SJSA1 (cell line): ENCODE measurements at places on chromosomes 1 and 21.

- no peak for DNase-seq
These were observed 6.7 kb downstream of the AZIN2 start for GRCh38 chr1:33087677-33088076.

GRCh38 chr1:57036641-57037579 lies 71.1 kb upstream of the C8B start:
- no peak for DNase-seq

- no peak for DNase-seq
These were observed 8.3 kb downstream of the FOXO6 start for GRCh38 chr1:41369531-41369930.

DNA sequence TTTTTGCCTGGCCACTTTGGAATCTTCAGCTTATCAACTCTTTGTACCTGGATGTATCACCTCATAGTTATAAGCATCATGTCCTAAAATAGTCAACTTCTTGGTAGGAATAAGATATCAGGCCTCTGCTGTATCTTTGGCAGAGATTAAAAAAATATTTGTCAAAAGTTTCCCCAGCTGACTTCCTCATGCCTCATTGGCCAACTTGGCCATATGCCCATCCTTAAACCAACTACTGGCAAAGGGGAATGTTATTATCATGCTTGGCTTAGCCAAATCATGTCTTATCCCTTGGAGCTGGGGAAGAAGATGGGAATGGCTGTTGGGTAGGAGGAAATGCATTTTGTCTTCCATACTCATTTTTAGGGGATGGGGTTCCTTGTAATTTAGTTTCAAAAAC lies 23.4 kb downstream of the NFASC start:
- no peak for DNase-seq

GRCh38 chr1:173038875-173039554 lies 11.7 kb downstream of the TNFSF18 start:
- no peak for DNase-seq

DNA sequence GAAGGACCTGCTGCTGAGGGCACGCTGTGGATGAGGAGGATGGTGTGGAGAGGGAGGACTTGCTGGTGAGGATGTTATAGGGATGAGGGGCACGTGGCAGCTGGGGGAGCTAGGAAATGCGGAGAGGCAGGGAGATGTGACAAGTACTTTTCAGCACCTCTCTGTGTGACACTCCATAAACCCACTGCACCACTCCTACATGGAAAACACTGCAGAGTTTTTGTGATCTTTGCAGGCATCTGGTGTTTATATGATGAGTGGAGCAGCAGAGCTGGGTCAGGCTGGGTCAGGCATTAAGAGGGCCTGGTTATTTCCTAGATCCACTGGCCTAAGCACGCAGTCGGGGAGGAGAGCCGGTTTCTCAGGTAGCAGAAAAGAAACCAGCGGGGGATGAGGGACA lies 167.3 kb upstream of the COA6 start:
- no peak for DNase-seq

DNA sequence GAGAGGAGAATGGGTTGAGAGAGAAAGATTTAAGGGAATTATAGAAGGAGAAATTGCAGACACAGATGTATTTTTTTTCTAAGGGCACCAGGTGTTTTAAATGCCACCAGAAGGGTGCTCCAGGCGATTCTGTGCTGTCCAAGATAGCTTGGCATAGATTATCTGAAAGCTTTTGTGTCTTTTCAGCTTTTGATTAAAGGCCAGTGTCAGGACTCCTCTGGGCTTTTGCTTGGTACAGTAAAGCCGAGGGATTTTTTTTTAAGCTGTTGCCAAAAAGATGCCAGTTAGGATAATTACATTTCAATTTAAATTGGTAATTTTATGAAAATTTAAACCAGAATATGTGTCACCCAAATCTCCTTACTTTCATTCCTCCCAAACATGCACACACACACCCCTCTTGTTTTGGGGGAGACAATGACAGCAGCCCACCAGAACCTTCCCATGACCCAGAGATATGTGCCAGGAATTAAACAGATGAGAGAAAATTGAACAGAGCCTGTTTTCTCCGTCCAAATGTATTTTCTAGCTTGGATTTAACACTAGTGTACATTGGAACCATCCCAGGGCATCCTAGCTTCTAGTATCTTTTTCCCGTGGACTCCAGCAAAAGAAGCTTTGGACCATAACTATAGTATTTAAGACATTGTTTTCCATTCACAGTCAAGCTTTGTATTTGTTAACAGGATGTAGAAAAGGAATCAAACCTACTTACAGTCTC lies 670.7 kb upstream of the CXADR start:
- no peak for DNase-seq

DNA sequence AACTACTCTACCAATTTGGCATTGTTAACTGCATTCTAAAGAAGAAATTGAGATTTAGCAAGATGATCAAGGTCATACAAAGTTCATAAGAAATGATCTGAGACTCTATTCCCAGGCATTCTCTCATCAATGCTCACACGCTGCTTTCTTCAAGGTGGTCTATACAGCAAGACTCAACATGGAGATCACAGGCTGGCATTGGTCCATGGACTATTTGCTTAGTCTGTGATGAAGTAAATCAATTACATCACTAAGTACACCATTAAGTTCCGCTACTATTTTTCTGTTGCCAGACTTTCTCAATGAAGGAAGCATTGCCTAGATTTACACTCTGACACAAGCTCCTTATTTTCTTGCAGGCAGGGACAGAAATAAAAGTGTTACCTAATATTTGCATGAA lies 51.9 kb upstream of the CYP2J2 start:
- no peak for DNase-seq

DNA sequence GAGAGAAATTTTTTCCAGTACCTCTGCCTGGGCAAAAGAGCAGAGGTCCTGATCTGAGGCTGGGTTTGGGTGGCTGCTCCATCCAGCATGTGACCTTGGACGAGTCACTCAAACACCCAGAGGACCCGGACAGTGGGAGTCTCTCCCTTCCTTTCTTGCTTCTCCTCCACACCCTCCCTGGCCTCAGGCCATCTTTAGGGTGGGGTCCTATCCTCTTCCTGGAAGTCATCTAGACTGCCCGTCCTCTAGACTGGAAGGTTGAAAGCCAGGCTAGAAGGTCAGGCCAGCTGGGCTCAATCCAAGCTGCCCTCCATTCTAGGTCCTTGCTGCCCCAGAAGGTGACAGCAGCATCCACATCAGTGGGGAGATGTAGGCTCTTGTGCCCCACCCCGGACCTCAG lies 599.5 kb downstream of the MATN1 start:
- DNase-seq, result no peak

GRCh38 chr1:33055210-33056008 lies 18.7 kb upstream of the AK2 start:
- peak; percentile 68 for DNase-seq

DNA sequence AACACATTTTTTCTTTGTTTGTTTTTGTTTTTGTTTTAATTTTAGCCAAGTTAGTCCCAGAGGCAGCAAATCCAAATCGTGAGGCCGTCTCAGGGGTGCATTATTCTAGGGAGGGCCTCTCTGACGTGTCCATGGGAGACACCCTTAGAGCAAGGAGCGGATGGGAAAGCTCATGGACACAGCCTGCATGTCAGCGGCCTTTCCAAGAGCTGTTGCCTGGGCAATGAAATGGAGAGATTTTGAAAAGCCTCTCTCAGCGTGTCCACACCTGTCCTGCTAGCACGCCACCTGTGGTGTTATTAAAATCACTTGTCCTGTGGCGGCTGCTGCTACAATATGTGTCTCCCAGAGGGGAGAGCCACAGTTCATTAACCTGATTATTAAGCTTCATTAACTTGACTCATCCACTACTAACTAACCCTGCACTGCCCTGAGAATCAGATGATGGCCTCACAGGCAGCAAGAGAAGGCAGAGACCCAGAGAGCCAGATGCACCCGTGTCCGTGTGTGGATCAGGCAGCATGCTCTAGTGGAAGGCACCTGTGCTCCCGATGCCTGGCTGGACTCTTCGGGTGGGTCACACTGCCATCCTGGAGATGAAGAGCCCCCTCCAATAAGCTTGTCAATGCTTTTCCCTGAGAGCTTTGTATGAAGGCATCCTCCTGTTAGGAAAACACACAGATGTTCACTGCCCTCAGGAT lies 133.3 kb downstream of the PGBD5 start:
- no peak for DNase-seq

- DNase-seq, result no peak
These were observed 9.9 kb upstream of the F3 start for GRCh38 chr1:94551449-94551848.

- DNase-seq, result peak; percentile 74
These were observed 6.9 kb downstream of the USP48 start for GRCh38 chr1:21775985-21776562.

DNA sequence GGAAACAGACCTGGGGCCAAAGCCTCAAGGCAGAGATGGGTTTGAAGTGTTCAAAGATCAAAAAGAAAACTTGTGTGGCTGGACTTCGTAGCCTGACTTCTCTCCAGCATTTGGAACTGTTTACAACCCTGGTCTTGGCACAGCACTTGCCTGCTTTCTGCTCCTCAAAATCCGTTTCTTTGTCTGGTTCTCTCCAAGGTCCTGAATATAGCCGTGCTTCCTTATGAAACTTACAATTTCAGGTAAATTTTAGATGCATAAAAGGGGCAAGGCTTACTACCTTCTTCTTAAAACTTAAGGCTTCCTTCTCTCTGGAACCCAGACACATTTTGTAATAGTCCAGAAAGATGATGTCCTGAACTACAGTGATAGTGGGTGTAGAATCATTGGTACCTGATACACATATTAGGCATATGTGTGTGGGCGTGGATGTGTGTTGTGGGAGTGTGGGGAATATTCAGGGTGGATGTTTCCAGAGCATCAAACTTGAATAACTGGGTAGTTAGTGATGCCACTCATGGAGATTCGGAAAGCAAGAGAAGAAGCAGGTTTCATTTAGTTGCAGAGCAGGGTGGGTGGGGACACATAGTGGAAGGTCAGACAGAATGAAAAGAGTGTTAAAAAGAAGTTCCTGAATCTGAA lies 26.4 kb upstream of the FAM78B start:
- DNase-seq, result no peak

DNA sequence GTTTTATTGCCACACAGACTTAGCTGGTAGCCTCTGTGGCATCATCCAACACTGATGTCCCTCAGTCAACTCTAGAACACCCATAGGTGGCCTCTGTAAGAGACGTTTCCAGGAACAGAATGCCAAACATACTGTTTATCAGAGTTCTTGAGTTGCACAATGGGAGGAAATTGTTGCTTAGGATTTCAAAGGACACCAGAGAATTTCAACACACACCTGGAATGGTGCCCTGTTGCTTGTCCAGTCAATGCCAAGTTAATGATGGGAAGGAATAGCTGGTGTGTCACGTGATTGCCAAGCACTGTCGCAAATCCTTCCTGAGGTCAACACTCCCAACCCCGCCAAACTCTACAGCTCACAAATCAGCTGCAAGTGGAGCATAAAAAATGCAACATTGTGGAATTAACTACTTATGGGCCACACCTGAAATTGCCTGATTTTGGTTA lies 28.6 kb upstream of the DUSP23 start:
- DNase-seq, result no peak
